ENCODE measurements at places on chromosomes 6 and 20.

DNA sequence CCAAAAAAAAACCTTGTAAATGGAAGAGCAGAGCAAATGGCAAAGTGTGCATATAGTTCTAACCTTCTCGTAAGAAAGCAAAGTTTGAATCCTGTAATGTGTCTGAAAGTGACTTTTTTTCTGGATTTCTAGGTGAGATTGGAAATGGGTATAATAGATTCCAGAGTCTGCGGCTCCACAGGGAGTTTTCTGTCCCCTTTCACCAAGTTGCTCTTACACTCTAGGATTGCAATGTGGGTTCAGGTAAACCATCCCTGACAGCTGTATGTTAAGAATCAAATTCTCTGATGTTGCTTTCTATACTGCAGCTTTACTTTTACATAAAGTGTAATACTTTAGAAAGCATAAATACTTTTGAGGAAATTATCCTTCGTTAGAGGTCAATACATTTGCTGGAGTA is 260.1 kb downstream of the PRL start:
- no peak for DNase-seq

DNA sequence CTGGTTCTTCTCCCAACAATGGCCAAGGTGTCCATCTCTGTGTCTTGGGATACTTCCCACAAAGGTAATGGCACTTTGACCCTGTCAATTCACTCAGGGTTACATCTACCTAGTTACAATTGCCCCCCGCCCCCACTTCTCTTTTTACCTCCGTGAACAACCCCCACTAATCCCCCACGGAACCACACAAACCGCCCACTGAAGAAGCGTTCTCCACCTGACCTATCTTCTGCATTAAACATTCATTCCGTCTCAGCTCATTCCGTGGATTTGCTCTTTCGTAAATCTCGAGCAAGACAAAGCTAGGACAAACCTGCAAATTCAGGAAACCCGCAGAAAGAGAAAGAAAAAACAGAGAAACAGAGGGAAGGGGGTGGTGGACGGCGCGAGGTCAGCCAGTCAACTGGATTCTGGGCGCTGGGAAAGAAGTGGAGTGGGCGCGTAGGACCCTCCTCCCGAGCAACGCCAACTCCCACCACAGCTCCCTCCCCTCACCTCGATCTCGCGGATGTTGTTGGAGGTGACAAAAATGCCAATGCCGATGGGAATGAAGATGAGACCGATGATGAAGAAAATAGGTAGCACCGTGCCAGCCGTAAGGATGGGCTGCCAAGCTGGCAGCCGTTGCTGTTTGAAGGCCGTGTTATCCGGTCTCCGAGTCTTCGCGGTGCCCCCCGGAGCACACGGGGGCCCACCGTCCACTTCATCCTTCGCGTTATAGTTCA is 523 bp downstream of the TMEM30A start:
- DNase-seq: no peak

GRCh38 chr6:131255911-131256310 is 120.6 kb downstream of the AKAP7 start:
- DNase-seq: no peak

- no peak for DNase-seq
These were observed 130.8 kb upstream of the SASH1 start for GRCh38 chr6:148211777-148212324.

- peak; percentile 9 for DNase-seq
These were observed 45.8 kb downstream of the AHI1 start for GRCh38 chr6:135451617-135452190.

DNA sequence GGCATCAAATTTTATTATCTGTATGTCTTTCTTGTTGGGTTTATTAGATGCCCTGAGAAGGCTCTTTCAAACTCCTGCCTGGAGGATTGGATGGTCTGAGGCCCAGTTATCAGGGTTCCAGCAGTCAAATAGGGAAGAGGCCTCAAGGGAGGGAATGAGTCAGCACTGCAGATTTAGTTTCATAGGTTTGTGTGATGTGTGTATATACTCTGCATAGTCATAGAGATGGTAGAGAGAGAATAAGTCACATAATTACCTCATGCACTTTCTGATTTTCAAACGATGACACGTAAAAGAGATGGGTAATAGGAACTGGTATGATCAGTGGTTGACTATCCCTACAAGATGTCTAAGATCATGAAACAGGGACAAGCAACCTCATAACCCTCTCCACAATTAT is 82.1 kb downstream of the ADAT2 start:
- peak; percentile 61 for DNase-seq

Measured in GM20000 (cell line).